ENCODE measurements at places on chromosomes 7 and 10.

DNA sequence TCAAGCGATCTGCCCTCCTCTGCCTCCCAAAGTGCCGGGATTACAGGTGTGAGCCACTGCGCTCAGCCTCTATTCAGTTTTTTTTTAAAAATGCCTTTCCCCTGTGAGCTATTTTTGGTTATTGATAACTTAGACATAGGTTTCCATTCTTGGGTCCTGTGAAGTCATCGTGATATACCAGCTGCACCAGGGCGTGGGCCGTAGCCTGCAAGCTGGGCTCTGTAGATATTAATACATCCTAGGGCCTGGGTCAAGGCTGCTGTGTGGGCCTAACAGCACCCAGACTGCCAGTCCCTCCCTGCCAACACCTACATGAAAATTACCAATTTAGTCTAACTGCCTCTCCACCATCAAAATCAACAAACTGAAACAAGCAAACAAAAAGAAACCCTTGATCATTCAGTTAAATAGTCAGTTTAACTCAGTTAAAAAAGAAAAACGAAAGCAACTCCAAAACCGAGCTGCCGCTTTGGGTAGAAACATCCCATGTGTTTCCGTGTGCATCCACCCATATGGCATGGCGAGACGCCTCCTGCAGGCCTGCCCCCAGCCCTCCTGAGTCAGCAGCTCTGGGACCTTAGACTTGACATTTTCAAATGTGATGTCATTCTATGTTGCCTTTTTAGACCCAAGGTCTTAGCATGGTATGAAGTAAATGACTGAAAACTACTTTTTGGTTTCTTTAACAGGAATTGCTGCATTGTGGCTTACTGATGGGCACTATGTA is 330.2 kb downstream of the GLRX3 start:
- no peak for DNase-seq

- no peak for DNase-seq
These were observed 49.8 kb downstream of the STK31 start for GRCh38 chr7:23759671-23760391.

DNA sequence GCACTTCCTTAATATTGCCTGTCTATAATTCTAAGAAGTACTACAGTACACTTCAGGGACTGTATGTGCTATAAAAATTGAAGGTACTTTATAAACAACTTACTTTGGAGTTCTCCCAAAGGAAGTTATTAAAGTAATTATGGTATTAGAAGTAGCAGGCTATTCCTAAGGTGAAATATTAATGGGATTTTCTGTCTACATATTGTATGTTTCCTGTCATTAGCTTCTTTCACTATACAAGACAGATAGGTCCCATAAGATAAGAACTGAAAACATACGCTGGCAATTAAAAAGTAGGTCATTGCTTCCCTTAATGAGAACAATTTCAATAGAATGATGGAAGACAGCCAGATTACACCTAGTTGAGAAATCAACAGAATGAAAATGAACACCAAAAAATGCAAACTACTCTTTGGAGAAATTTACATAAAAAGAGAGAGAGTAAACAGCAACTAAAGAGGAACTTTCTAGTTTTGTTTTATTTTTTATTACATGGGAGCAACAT is 147.0 kb downstream of the HBP1 start:
- DNase-seq: no peak

DNA sequence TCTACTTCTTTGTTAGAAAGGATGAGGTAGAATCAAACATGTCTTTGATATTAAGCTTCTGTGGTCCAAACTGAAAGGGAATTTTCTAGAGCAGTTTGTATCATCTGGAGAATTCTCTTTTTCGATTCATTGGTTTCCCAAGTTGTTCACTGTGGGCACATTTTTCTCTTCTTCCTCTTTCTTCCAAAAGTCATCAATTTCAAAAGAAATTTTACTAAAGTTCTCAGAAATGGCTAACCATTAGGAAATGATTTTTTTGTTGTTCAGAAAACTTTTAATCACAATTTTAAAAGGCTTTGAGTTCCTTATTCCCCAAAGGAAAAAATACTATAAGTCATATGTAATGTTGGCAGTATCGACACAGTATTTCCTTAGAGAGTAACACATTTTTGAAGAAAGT is 28.3 kb upstream of the CCDC6 start:
- DNase-seq: no peak

GRCh38 chr10:17169803-17170202 is 31.7 kb downstream of the TRDMT1 start:
- DNase-seq: no peak

DNA sequence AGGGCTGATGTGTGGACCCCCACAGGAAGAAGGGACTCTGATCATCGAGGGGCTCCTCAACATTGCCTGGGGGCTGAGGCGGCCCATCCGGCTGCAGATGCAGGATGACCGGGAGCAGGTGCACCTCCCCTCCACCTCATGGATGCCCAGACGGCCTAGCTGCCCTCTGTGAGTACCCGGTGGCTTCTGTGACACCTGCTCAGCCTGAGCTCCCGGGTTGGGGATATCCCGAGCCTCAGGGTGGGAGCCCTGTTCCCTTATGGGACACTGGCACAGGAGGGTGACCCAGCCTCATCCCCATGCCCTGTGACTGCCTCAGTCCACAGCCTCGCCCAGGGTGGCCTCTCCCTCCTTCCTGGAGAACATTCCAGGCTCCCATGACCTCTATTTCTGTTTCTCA is 3.9 kb upstream of the DEPP1 start:
- no peak for DNase-seq

- DNase-seq: no peak
These were observed 220.0 kb upstream of the MAGI2 start for GRCh38 chr7:79673421-79673820.
